ENCODE measurements at places on chromosomes 2 and 18. TPM values are rescaled to one million over a fixed set of nuclear protein-coding genes. Genes with fewer than 3 reads are reported as not detected.

GRCh38 chr2:3914241-3914640 lies 210.9 kb downstream of the DCDC2C start:
- DNase-seq, result no peak

DNA sequence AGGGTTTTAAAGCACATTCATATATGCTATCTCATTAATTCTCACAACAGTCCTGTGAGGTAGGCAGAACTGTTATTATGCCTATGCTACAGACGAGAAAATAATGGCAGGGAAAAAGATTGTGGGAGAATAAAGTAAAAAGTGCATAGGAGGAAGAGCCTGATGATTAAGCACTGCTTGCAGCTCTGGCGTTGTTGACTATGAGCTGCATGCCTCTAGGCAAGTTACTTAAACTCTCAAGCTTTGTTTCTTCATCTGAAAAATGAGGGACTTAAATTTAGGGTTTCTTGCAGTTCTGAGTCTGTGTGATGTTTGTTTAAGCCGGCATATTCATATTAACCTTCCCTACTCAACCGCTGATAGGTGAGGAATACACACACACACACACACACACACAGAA lies 51.6 kb upstream of the RAPH1 start:
- DNase-seq, result no peak

DNA sequence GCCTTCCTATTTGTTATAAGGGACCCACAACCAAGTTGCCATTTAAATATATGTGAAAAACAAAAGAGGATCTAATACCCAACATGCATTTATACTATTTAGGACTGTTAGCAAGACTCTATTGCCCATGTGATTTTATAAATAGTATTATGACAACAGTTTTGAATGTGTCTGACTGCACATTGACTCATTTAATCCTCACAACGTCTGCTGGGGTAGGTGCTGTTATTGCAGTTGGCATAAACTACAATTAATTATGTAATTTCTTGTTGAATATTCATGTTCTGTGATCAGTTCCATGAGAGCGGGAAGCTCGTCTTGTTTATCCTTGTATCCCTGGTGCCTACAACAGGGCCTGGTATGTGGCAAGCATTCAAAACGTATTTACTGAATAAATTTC lies 53.7 kb downstream of the SH2D6 start:
- DNase-seq, result no peak

DNA sequence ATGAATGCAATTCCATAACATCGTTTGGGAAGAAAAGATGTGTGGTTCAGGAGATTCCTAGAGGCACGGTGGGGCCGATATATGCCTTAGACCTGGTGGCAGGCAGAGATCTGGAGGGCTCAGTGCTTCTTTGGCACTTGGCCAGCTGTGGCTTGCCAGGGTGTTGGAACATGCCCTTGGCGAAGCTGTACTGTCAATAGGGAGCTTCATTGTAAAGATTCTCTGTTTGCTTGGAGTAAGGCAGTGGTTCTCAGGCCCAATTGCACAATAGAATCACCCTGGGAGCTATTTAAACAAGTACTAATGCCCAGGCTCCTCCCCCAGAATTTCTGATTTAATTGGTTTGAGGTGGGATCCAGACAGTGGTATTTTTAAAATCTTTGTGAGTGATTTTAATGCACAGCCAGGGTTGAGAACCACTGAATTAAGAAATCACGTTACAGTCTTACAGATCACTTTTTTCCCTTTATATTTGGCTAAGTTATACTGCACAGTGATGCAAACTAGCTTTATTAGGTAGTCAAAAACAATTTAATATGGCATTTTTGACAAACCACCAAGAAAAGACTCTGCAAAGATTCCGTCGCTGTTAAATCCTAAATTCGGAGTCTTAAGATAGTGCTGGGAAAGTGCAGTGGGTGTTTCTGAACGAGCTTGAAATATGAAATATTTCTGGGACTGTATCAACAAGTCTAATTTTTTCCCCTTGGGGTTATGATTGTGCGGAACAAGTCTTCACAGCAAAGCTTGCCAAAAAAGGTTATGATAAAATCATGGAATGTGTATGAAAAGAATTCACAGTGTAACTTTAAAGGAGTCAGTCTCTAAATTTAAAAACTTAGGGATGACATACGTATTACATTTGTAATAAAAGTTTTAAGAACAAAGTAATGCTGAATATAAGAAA lies 78.0 kb downstream of the CRIM1 start:
- DNase-seq, result peak; percentile 48

DNA sequence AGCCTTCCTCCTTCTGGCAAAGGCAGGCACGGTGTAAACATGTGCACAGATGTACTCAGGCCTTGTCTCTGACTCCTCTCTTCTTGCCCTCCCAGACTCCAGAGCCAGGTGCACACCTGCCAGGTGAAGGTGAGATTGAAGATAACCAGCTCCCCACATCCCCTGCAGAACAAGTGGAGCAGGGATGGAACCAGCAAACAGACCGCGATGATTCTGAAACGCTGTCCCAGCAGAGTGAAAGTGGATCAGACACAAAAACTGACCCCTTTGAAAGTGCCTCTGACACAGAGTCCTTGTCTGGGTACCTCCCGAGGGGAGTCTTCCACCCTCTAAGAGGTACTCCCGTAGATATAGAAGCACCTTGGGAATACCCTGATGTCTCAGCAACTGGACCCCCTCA lies 77.2 kb downstream of the ARHGEF4 start:
- DNase-seq, result no peak

DNA sequence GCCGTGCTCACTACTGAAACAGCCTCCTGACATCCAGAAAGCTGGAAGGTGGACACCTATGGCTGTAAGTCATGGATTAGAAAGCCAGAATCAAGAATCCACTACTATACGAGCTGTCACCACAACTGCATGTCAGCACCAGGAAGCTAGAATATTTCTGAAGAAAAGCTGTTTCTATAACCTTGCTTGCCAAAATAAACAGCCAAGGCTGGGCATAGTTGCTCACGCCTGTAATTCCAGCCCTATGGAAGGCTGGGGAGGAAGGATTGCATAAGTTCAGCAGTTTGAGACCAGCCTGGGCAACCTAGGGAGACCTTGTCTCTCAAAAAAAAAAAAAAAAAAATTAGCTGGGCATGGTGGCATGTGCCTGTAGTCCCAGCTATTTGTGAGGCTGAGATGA lies 96.3 kb upstream of the GAREM1 start:
- no peak for DNase-seq

DNA sequence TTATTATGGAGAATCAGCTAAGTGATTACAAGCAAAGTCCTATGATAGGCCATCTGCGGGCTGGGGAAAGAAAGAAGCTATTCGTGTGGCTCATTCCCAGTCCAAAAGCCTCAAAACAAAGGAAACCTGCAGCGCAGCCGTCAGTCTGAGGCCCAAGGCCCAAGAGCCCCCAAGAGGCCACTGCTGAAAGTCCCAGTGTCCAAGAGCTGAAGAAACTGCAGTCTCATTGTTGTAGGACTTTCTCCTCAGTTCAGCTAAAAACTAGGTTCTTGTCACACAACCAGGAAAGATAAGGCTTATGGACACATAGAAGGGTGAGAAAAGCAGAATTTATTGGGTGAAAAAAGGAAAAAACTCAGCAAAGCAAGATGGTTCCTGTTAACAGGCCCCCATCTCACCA lies 143.2 kb downstream of the RHBDD1 start:
- peak; percentile 64 for DNase-seq

DNA sequence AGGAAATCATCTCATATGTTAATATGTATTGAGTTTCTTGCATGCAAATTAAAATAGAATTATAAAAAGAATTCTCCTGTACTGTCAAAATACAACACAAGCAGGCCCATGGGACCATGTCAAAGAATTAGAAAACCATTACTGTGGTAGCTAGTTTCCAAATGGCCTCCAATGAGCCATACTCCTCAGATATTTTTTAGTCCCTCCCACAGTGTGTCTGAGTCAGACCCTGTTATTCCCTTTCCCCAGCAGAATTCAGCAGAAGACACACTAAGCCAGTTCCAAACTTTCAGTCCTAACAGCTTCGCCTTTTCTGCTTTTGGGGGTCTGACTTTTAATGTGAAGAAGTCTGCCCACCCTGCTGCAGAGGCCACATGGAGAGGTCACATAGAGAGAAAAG lies 86.7 kb downstream of the FIGN start:
- DNase-seq, result no peak

DNA sequence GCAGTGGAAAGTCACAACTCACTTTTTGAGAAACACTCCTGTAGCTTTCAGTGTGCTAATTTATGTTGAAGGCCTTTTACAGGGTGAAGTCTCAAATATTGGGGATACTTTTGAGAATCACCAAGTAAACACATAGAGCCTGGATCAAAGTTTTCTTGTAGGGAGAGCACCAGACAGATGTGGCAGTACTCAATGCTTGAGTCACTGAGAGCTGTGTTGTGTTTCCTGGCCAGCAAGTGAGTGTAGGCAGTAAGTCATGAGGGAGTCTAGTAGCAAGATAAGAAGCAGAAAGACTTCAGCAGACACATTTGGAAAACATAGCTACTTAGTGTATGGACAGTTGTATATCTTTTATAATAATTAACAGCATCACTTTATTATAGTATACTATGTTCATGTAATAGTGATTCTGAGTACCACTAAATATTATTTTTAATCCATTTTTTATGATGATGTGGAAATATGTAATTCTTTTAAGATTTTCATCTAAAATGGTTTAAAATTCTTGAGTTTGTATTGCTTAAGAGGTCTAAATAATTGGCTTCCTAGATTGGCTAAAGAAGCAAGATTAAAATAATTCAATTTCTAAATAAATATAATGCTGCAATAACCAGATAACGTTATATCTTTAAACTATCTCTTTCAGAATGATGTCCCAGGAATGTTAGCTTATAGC lies 12.8 kb downstream of the PSMD1 start:
- DNase-seq, result no peak

- DNase-seq, result no peak
Measured at GRCh38 chr2:123513351-123513750, 511.7 kb upstream of the CNTNAP5 start.

- DNase-seq, result no peak
Measured at GRCh38 chr18:58929206-58929605, 64.5 kb downstream of the ZNF532 start.

DNA sequence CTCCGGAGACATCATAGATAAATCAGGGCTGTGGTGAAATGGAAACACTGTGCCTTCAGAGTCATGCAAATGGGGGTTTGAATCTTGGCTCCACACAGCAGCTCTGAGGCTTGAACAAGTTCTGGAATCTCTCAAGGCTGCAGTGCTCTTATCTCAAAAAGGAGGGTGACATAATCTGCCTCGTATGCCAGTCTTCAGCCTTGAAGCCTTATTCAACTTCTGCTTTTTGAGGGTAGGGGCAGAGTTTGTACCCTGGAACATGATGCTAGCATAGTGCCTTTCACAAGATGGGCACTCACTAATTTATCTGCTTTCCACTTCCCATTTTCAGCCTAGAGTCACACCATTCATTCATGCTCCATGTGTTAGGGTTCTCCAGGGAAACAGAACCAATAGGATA lies 42.3 kb downstream of the GATA6 start:
- no peak for DNase-seq

DNA sequence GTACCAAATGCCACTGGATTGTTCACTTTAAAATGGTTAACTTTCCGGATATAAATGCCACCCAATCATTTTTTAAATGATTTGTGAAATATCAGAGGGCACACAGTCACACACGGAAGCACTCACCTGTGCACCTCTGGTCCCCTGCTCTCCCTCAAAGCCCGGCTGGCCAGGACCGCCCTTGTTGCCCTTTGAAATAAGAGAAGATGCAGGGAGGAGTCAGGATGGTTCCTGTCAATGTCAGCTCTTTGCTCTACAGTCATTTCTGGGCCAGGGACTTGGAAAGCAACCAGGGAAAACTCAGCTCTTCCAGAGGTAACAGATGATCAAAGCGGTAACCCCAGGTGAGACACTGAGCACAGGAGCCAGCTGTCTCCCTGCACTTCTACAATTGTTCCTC lies 60.7 kb downstream of the COL6A3 start:
- DNase-seq, result no peak

DNA sequence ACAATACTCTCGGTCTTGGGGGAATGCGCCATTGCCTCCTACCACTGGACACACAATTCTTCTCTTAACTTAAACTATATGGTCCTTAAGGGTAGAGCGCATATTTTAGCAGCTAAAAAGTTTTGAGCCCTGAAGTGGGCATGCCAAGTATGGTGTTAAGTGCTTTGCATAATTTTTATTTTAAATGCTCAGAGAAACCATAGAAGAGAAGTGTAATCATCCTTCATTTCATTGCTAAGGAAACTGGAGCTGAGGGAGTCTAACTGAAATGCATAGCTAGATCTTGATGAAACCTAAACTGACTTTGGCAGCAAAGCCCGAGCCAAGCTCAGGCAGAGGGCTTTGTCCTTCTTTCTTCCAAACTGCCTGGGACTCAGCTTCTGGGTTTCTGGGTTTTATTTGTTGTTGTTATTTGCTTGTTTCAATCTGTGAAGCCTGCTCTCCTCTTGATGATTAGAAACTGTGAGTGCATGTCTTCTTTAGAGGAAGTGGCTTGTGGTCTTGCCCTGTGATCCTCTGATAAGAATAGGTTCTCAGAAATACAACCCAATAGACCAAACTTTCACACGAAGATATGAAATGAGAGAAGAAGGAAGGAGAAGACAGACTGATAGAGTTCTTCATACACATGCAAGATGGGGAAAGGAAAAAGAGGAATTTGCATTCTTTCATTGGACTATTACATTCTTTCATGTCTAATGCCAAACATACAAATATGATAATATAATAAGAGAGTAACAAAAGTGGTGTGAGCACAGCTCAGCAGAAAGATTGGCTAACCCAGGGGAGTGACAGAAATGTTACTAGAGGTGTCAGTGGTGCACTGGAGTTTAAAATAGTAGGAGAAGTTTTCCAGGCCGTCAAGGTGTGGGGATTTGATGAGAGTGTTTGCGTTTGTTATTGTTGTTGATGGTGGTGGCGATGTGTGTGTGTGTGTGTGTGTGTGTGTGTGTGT lies 7.5 kb upstream of the RNF144A start:
- no peak for DNase-seq

Gene HAAO
- 0.77 TPM for total RNA-seq

Gene AGXT
- not detected for total RNA-seq

Gene PROKR1
- 2.1 TPM for total RNA-seq

Gene REEP1
- total RNA-seq, result 0.93 TPM

Gene DNAH7
- 0.49 TPM for total RNA-seq

Gene RSAD2
- total RNA-seq, result not detected

Gene UGT1A10
- total RNA-seq, result not detected

Gene RUFY4
- total RNA-seq, result not detected

Gene TMEM37
- 1.0 TPM for total RNA-seq

Gene G6PC2
- not detected for total RNA-seq

Gene CABYR
- 12.0 TPM for total RNA-seq

Gene LINC00305
- total RNA-seq, result not detected

Gene ACAA2
- 91.9 TPM for total RNA-seq

Measured in neural progenitor cell (in vitro differentiated cells).